ENCODE measurements at places on chromosomes 4 and X. TPM values are rescaled to one million over a fixed set of nuclear protein-coding genes. Genes with fewer than 3 reads are reported as not detected.

UGT2B15 gene
- total RNA-seq = not detected

KLB gene
- 0.80 TPM for total RNA-seq

F8A2 gene
- not detected for total RNA-seq

DNA sequence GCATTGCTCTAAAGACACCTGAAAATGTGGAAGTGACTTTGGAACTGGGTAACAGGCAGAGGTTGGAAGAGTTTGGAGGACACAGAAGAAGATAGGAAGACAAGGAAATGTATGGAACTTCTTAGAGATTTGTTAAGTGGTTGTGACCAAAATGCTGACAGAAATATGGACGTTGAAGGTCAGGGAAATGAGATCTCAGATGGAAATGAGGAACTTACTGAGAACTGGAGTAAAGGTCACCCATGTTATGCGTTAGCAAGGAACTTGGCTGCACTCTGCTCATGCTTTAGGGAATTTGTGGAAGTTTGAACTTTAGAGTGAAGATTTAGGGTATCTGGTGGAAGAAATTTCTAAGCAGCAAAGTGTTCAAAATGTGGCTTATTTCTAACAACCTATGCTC is 99.4 kb downstream of the FAM13A start:
- no peaks in the 10 kb centered on the region for H3K36me3 ChIP-seq
- H3K27ac ChIP-seq = no peak overlapping the region
- peak; percentile 11 for DNase-seq
- no peaks in the 10 kb centered on the region for H3K27me3 ChIP-seq
- no peak overlapping the region for H3K4me3 ChIP-seq
- no peaks in the 10 kb centered on the region for H3K4me1 ChIP-seq

- no peak overlapping the region for H3K27ac ChIP-seq
- no peak for DNase-seq
- H3K27me3 ChIP-seq = no peaks in the 10 kb centered on the region
- no peak overlapping the region for H3K4me3 ChIP-seq
- no peaks in the 10 kb centered on the region for H3K36me3 ChIP-seq
- no peaks in the 10 kb centered on the region for H3K4me1 ChIP-seq
These were observed 47.2 kb upstream of the RELL1 start for GRCh38 chr4:37733240-37733867.

DNA sequence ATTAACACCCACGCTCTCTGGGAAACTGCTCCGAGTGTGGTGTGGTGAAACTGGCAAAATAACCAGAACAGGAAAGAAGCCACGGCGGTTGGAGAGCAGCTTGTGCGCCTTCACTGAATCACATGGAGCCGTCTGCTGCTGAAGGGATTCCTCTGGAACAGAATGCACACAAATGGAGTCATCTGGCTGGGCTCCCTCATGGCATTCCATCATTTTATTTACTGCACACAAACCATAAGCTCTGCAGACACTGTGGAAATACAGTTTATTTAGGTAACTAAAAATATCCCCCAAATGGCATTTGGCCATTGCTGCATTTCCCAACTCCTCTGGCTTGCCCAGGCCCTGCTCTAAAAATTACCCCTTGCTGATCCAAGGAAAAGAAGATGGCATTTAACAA is 187.0 kb upstream of the S100G start:
- peaks cover 6% of the 10 kb centered on the region for H3K4me1 ChIP-seq
- H3K27me3 ChIP-seq = peaks cover 53% of the 10 kb centered on the region
- no peak overlapping the region for H3K27ac ChIP-seq
- no peak overlapping the region for H3K4me3 ChIP-seq
- H3K36me3 ChIP-seq = no peaks in the 10 kb centered on the region

- H3K4me3 ChIP-seq = peak within 1 kb of the TSS; percentile 26
- peaks cover 3% of the 10 kb centered on the region for H3K27me3 ChIP-seq
- H3K4me1 ChIP-seq = no peaks in the 10 kb centered on the region
- H3K36me3 ChIP-seq = no peaks in the 10 kb centered on the region
- no peak within 1 kb of the TSS for H3K27ac ChIP-seq
- peak; percentile 31 for DNase-seq
These were observed at the start of gene UGT8 for GRCh38 chr4:114598191-114599121. Gene UGT8, plus strand, starts transcription at chr4:114598807. Its CDS starts 24,074 bp downstream, at chr4:114622881.

GRCh38 chr4:666436-666810 is 7.7 kb downstream of the ATP5ME start:
- H3K27ac ChIP-seq = no peak overlapping the region
- no peaks in the 10 kb centered on the region for H3K27me3 ChIP-seq
- H3K4me1 ChIP-seq = no peaks in the 10 kb centered on the region
- H3K36me3 ChIP-seq = peaks cover under 1% of the 10 kb centered on the region

GRCh38 chrX:19127649-19128168 is 5.4 kb upstream of the ADGRG2 start:
- H3K27ac ChIP-seq = no peak overlapping the region
- no peak for DNase-seq
- no peaks in the 10 kb centered on the region for H3K4me1 ChIP-seq

DNA sequence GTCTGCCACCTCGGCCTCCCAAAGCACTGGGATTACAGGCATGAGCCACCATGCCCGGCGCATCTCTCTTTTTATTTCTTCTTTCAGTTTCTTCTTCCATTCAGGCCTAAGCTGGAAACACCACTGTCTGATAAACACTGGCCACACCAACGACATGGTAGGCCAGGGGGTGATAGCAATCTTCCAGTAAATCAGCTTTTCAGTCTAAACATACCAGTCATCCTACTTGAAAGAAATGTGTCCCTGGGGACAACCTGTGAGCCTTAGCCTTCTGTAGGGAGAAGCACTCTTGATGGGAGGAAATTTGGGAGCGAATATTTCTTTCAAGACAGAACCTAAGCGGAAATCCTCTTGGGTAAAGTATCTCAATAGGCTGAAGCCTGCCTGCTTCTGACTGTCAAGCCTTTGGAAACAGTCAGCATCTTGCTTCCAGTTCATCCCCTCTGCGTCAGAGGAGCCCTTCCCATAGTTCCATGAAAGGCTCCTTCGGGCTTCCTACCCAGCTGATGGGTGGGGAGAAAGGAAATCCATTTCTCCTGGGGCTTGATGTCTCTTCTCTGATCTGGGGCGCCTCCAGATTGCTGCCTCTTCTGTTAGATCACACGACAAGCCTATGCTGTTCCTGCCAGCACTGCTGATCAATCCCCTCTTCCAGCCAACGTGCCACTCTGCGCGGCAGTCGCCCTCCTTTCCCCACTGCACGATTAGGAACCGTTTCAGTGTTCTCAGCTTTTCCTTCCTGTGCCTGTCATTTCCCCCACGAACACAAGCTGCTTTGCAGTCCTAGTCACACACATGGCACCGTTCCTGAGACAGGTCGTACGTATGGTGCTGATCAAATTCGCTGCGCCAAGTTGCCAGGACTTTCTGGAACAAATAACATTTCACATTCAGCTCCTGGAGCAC is 49.5 kb upstream of the CBR4 start:
- H3K36me3 ChIP-seq = no peaks in the 10 kb centered on the region
- no peaks in the 10 kb centered on the region for H3K27me3 ChIP-seq
- peaks cover 17% of the 10 kb centered on the region for H3K4me1 ChIP-seq
- DNase-seq = peak; percentile 53

Data from lung (tissue), 17 donors.